Uterus (tissue), 4 donors: ENCODE measurements at places on chromosomes 1 and 21. TPM values are rescaled to one million over a fixed set of nuclear protein-coding genes. Genes with fewer than 3 reads are reported as not detected.

DNA sequence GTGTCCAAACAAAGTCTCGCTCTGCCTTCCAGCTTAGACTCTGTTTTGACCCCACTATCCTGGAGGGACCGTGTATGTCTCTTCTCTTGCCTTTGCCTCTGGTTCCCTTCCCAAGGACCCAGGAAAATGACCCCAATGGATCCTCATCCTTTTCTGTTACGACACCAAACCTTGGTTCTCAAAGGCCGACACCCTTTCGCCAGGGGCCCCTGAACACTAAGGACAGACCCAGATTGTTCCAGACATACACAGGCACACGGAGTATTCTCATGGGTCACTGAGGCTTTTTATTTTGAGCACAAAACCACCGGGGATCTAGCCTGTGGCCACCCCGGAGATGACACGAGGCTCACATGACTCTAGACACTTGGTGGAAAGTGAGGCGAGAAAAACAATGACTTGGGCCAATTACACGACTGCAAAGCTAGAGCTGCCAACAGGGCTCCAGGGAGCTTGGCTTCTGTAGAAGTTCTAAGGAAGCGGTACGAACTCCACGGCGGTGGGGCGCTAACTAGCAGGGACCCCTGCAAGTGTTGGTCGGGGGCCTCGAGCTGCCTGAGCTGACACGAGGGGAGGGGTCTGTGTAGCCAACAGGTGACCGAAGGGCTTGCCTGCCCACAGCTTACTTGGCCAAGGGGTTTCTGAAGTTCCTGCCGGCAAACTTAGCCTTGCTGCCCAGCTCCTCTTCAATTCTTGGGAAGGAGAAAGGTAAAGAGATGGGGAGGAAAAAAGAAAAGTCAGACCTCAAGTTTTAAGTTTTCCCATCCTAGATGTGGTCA lies 17.6 kb downstream of the ENO1 start:
- no peak for DNase-seq

- no peak for DNase-seq
Observed at GRCh38 chr1:104341944-104342343, 592.2 kb downstream of the AMY1C start.

The PCSK9 gene
- not detected for total RNA-seq

DNA sequence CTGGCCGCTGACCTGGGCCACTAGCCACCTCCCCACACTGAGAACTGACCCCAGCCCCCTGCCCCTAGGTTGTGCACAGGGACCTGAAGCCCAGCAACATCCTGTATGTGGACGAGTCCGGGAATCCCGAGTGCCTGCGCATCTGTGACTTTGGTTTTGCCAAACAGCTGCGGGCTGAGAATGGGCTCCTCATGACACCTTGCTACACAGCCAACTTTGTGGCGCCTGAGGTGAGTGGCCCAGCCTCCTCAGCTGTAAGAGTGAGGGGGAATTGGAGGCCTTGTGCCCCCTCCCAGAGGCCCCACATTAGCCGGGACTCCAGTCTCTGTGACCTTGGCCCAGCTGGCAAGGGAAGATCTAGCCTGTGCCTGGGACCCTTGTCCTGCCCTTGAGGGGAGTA lies 41.8 kb downstream of the RPS6KA1 start:
- no peak for DNase-seq

DNA sequence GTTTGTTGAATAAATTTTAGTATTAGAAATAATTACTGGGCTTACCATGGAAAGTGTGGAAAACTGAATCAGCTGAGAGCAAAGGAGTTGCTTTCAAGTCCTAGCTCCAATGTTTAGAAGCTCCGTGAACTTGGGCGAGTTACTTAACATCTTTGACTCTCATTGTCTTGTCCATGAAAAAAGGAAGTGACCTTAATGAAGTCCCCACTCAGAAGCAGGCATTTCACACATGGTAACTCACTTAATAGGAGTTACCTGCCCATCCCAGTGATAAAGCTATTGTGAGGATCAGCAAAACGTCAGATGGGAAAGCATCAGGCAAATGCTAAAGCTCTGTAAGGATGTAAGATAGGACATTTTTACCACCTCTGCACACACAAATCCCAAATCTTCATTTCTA lies 34.0 kb upstream of the GADD45A start:
- DNase-seq, result no peak

The GBP7 gene
- total RNA-seq, result not detected

DNA sequence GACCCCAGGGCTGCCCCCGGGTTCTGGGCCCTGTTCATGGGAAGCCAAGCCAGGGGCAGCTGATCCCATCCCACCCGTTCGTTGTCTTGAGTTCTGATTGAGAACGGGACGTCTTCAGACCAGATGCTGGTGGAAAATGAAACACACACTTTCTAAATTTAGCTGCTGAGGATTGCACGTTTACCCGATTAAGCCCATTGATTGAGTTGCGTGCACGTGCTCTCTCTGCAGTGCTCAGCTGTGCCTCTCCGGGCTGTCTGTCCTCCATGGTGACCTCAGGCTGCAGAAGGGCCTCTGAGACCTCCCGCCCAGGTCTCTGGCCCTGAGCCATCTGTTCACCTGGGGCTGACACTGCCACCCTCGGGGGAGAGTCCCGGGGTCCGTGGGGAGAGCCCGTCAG lies 27.0 kb upstream of the PEX10 start:
- DNase-seq, result no peak

The KRTAP7-1 gene
- total RNA-seq, result not detected

DNA sequence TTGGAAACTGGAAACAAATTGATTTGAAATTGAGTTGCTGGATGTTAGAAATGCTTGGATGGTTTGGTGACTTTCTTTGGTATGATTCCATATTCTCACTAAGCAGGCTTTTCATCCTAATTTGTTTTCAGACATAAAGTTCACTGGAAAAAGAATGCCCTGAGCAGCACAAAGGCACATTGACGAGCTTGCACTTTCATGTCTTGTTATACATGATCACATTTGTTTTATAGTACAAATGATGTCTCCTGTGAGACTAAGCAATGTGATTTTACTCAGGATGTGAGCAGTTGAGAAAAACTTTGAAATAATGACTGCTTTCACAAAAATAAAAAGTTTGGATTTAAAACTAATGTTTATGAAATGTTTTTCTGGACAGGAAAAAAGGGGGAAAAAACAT lies 63.6 kb downstream of the KCNT2 start:
- no peak for DNase-seq

DNA sequence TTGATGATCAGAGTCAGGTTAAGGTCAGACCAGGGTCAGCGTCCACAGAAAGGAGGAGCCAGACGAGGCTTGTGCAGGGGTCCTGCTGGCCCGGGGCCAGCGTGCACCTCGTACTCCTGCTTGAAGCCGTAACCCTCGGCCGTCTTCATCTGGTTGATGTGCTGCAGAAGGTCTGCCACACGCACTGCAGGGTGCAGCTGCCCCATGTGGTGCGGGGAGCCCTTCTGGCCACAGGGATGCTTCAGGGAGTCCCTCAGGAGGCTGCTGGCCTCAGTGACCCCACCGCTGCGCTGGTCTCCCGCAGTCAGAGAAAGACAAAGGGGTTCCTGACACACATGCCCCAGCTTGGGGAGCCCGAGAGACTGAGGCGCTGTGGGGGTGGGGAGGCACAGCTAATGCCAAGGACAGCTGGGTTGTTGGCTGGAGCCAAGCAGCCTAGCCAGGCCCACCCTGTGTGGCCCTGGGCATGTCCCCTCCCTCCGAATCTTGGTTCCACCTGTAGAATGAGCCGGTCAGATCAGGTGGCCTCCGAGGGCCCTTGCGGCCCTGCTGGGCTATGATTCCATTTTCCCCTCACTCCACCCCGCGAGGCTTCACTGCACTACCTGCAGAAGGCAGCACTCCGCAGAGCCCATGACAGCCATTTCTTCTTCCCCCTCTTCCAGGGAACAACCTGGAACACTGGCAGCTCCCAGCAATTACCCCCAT lies 251.9 kb downstream of the PTPRU start:
- no peak for DNase-seq

The PSRC1 gene
- total RNA-seq, result 3.8 TPM

The HAO2 gene
- total RNA-seq, result not detected

GRCh38 chr1:211381481-211382181 lies 55.0 kb downstream of the TRAF5 start:
- DNase-seq, result no peak

DNA sequence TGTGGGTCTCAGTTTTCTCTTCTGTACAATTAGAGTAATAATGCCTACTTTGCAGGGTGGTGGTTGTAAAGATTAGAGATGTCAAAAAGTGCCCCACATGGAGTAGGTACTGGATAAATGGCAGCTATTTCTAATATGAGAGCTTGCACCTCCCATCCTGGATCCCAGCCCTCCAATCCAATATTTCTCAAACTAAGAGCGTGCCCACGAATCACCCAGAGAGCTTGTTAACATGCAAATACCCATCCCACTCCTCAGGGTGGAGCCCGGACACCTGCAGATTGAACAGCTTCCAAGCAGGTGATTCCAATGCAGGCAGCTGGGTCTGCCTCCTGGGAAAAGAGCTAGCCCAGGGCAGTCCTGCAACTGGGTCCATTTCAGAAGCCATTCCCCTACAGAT lies 33.0 kb downstream of the LRRN2 start:
- DNase-seq, result no peak

The TIE1 gene
- total RNA-seq, result 47.4 TPM

GRCh38 chr1:234586892-234587485 lies 23.0 kb downstream of the IRF2BP2 start:
- DNase-seq, result no peak

GRCh38 chr1:201291916-201292315 lies 8.6 kb downstream of the PKP1 start:
- no peak for DNase-seq

GRCh38 chr1:54464477-54465146 lies 58.4 kb upstream of the SSBP3 start:
- peak; percentile 18 for DNase-seq

DNA sequence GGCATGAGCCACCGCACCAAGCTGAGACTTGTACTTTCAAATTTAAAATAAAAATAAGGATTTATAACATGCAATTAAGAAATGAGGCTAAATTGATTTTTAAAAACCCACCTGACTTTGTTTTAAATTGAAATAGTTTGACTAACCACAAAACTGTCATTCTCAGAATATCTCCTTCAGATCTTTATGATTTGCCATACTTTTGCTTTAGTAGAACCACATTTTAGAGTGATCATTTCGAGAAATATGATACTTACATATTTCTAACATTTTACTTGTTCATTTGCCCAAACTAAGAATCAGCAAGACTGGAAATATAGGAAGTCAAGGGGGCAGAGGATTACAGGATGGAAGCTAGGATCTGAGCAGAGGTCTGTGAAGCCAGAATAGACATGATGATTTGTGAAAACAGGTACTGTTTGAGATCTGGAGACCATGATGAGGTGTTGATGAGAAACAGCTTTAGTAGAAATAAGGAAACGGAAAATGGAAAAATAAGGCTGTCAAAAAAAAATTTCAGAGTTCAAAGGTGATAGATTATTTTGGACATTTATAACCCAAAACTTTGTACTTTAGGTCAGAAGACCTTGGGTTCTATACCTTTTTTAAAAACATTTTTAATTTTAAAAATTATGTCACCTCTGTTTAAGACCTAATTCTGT lies 44.8 kb downstream of the GIPC2 start:
- no peak for DNase-seq

The ITGB2 gene
- total RNA-seq, result 46.8 TPM

DNA sequence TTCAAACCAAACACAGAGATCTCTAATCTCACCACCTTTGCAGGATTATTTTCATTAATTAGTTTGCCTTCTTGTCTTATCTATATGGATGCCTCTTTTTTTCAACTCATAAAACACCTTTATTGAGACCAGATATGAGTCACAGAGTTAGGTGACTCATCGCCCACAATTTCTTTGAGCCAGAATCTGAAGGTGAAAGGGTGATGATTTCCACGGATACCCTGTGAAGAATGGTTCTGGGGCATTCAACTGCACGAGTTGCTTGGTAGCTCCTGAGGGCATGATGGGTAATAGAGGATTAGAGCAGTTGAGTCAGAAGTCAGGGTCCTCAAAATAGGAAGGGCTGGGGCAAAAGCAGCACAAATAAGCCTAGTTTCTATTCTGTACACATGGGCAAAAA lies 128.2 kb downstream of the TBX19 start:
- no peak for DNase-seq

The ZNF683 gene
- not detected for total RNA-seq

GRCh38 chr1:6243053-6243834 lies 735 bp upstream of the HES3 start:
- DNase-seq, result no peak

- DNase-seq, result no peak
Observed at GRCh38 chr1:54989968-54990810, 8.5 kb upstream of the BSND start.

The TMEM61 gene
- not detected for total RNA-seq

DNA sequence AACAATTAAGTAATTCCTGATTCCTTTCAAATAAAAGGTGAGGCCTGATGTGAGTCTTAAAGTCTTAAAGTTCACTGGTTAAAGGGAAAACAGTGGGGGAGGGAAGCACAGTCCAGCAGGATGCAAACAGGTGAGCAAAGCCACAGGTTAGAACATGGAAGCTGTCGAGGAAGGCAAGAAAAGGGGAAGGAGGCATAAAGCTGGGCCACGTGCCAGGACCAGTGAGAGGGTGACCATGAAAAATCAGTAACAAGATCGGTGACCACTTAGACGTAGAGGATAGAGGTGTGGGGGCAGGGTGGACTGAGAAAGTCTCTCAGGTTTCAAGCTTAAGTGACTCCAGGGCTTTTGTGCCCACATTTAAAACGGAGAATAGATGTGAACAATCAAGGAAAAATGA lies 231.3 kb downstream of the SETD4 start:
- no peak for DNase-seq
